ENCODE measurements at places on chromosomes 3 and 15. TPM values are rescaled to one million over a fixed set of nuclear protein-coding genes. Genes with fewer than 3 reads are reported as not detected.

SI gene
- not detected for total RNA-seq

ADCY5 gene
- total RNA-seq: 0.32 TPM

EOMES gene
- 0.95 TPM for total RNA-seq

TMCO5A gene
- not detected for total RNA-seq

EPHA3 gene
- not detected for total RNA-seq

SLC22A14 gene
- not detected for total RNA-seq

NR2E3 gene
- total RNA-seq: not detected

EDEM1 gene
- total RNA-seq: 18.5 TPM

MUC20 gene
- 0.62 TPM for total RNA-seq

GOLGA6L10 gene
- 0.59 TPM for total RNA-seq

GOLGA8J gene
- not detected for total RNA-seq

CCR1 gene
- not detected for total RNA-seq

GASK1A gene
- not detected for total RNA-seq

PGBD4 gene
- 1.8 TPM for total RNA-seq

MEGF11 gene
- 0.70 TPM for total RNA-seq
